ENCODE measurements at places on chromosomes 12 and 14.

DNA sequence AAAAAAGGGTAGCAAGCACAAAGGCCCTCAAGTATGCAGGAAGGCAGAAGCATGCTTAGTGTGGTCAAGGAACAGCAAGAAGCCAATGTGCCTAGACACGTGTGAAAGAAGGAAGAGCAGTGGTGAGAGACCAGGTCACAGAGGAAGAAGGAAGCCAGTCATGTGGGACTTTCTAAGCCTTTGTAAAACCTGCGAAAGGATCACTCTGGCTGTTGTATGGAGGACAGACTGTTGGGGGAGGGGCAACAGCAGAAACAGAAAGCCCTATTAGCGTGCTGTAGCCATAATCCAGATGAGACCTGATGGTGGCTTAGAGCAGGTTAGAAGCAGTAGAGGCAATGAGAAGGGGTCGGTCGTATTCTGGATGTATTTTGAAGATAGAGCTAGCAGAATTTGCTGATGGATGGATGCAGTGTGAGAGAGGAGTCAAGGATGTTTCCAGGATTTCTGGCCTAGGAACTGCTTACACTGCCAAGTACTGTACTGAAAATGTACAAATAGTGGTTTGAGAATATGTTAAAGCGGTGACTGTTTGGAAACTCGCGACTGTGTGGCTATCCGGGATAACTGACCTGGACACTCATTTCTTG, 5.7 kb upstream of the MLF2 start:
- DNase-seq, result peak; percentile 49

GRCh38 chr14:90275820-90276219, 19.5 kb downstream of the PSMC1 start:
- DNase-seq, result peak; percentile 23

- no peak for DNase-seq
Measured at GRCh38 chr12:2686280-2686646, 108.5 kb upstream of the FKBP4 start.

GRCh38 chr12:65924716-65925115, 100.4 kb downstream of the HMGA2 start:
- DNase-seq, result no peak

GRCh38 chr12:116916714-116917114, 6.0 kb downstream of the FBXW8 start:
- DNase-seq, result peak; percentile 41

All from NCI-H524 (cell line).